ENCODE measurements at places on chromosomes 5 and 9.

GRCh38 chr9:26357803-26358344 is 534.7 kb downstream of the CAAP1 start:
- DNase-seq = no peak

DNA sequence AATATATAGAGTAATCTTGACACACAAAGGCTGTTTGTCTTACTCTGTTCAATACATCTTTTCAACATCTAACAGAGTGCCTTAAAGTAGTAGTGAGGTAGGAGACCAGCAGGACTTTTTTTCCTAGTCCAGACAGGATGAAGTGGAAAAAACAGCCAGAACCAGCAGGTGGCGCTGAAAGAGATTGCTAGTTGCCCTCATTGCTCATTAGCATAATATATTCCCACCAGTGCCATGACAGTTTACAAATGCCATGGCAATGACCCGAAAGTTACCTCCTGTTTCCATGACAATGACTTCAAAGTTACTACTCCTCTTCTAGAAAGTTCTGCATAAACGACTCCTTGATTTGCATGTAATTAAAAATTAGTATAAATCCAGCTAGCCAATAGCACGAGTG is 387.4 kb downstream of the ACTL7B start:
- DNase-seq = no peak

DNA sequence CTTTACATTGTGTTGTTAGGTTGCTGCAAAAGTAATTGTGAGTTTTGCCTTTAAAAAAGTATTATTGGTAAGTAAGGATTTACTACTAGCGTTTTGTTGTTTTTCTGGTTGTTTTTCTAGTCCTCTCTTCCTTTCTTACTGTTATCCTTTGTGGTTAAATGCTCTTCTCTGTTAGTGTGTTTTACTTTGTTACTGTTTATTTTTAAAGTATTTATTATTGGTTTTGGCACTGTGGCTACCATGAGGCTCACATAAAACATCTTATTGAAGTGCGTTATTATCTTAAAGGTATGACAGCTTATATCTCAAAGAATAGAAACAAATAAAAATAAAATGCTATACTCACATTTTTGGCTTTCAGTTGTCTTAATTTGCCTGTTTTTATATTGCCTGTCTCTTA is 17.6 kb downstream of the DMXL1 start:
- no peak for DNase-seq

DNA sequence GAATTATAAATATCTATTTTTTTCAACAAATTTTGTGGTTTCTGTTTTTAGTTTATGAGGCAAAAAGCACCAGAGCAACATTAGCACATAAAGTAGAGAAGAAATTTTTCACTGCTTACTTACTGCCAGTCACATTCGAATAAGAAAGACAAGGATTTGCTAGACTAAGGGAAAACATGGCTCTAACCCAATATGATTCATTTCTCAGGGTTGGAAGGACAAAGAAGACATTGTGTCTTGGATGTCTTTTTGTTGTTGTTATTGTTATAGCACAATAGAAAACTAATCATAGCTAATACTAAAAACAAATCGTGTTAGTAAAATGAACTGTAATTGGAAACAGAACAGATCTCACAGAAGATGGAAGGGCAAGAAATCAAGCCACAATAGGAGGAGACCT is 90.9 kb upstream of the SLCO6A1 start:
- no peak for DNase-seq

- no peak for DNase-seq
These were observed 53.5 kb downstream of the SUSD1 start for GRCh38 chr9:112121633-112122032.

DNA sequence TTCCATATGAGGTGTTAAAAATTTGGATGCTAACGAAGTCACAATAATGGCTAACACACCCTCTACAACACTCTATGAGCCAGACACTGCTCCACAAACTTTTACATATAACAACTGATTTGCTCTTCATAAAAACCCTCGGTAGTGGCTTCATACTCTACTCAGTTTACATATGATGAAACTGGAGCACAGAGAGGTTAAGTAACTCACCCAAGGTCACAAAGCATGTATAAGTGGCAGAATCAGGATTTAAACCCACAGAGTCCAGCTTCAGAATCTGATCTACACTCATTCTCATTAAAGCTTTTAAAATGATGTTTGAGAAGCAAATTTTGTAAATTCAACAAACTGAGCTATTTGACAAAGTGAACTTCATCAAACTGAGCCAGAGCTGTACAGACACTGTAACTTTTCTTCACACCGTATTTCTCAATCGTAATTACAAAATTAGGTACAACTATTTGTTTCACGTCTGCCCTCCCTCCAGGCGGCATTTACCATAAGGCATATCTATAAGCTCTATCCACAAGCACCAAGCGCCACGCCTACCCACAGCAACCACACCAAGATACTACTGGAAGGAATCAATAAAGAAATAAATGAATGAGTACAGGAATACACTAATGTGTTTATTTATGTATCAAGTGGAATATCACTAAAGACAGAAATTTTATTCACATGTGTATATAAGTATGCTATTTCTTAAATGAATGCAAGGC is 24.3 kb downstream of the TTC39B start:
- DNase-seq = no peak

- DNase-seq = no peak
These were observed 139.5 kb downstream of the MUSK start for GRCh38 chr9:110807956-110808598.

DNA sequence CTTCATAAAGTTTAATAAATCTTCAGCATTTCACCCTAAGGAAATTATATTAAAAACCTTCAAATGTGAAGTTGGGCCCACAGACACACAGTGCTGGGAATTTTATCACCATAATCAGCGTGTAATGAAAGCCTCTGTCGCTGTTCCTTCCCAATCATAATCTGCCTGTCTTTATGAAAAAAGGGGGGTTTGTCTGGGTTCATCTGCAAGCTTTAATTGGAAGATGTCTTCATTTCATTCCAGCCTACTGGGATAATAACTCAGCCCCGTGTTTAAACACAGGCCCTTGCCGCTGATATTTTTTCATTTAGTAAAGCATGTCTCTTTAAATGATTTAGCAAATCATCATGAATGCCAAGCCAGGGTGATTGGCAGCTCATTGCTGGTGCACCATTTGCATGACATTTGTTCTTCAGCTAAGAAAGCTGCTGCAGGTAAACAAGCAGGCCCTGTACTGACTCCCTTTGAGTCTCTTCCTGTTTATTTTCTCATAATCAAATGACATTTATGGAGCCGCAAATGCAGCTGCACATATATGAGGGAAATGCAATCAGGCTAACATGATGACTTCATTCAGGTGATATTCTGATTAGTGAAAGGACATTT is 362.9 kb upstream of the TLE4 start:
- DNase-seq = no peak

- no peak for DNase-seq
These were observed 15.9 kb upstream of the DUSP1 start for GRCh38 chr5:172786736-172787462.

GRCh38 chr5:139803978-139804377 is 8.4 kb downstream of the PSD2 start:
- no peak for DNase-seq

DNA sequence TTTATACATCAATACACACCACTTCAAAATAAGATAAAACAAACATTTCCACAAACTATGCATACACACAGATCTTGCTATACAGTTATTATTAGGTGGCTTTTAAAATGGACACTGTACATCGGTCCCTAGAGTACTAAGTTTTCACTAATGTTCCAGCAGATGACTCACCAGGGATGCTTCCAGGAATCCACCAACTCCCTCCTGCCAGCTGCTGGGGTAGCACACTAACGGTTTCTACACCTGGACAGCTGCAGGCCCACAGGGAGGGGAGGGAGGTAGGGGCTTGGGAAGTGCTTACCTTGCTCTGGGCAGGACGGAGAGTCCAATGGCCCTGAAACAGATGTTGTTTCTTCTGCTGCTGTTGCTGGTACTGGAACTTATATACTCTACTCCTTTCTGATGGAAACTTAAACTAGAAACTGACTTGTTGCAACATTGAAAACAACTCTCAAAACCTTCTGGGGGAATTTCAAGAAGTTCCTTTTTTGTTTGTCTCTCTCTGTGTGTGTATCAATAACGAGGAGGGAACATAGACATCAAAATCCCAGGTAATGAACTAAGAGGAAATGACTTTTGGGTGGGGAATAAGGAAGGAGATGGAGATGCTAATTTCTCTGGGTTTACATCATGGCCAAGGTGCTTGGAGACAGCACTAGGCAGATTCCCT is at the start of gene IL12B:
Gene IL12B (minus strand): TSS at position 357 of the 670 bp plus-strand sequence. CDS start 3,705 bp downstream, outside the sequence.
- no peak for DNase-seq

GRCh38 chr9:111759762-111760639 is 34.7 kb downstream of the SHOC1 start:
- DNase-seq = peak; percentile 18

- no peak for DNase-seq
These were observed 3.1 kb downstream of the OLFM1 start for GRCh38 chr9:135090547-135090946.

- DNase-seq = no peak
These were observed 16.1 kb downstream of the HNRNPH1 start for GRCh38 chr5:179607160-179607931.

- DNase-seq = no peak
These were observed 292.6 kb downstream of the MCTP1 start for GRCh38 chr5:94992325-94992724.

DNA sequence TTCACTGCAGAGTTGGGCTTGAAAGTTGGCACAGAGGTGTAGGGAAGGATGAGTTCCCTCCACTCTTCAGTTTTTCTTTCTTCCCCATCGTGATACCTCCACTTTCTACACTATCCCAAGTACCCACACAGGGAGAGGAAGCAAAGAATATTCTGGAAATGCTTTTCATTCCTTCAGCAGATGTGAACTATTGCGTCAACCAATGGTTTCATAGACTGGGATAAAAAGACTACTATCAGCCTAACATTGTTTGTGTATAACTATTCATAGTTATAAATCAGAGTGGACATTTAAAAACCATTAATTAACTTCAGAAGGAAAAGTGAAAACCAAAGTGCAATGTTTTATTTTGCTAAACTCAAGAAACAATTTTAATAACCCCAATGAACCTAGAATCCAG is 63.6 kb upstream of the MAMDC2 start:
- no peak for DNase-seq

- DNase-seq = no peak
These were observed 20.0 kb upstream of the ARSB start for GRCh38 chr5:79005151-79005550.

DNA sequence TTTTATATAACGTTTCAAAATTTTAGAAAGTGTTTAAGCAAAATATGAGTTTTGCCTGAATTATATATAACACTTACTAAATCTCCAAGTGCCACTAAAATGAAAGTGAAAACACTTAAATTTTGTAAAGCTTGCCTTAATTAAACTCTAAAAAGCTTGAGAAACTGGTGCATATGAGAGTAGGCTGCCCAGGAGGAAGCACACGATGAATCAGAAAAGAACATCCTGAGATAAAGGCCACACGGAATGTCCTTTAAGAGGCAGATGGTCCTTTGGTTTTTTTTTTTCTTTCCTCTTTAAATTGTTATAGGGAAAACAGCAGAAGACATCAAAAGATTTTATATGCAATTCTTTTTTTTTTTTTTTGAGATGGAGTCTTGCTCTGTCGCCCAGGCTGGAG is 60.3 kb downstream of the HABP4 start:
- no peak for DNase-seq

DNA sequence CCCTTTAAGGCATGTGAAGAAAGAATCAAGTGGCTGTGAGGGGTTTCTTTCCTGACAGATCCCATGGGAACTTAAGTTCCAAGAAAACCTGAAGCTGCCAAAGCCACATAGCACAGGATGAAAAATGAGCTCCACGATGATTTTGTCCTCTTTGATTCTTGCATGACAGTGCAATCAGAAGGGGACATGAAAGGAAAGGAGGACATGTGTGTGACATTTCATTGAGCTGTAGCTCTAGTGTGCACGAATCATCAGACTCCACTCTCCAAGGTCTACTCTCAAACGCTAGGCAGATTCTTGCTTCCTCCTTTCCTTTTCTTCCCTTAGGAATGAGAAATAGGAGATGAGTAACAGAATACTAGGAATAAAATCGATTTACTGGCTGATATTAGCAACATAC is 142.0 kb downstream of the ZNF608 start:
- DNase-seq = no peak

DNA sequence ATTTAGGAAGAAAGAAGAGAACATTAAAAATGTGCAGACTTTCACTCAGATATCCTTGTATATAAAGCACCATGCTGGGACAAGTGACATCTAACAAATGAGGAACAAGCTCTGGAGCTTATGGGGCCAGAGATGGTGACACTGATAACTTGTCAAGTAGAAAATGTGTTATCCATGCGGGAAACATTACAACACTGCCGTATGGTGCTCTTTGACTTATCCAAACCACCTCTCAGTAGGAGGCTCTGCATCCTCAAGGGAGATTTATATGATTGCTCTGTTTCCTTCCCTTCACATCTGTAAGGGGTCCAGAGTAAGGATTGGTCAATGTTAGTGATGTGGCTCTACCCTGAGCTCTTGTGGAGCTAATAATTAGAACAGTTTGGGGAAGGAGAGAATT is 23.5 kb downstream of the KCTD16 start:
- no peak for DNase-seq

DNA sequence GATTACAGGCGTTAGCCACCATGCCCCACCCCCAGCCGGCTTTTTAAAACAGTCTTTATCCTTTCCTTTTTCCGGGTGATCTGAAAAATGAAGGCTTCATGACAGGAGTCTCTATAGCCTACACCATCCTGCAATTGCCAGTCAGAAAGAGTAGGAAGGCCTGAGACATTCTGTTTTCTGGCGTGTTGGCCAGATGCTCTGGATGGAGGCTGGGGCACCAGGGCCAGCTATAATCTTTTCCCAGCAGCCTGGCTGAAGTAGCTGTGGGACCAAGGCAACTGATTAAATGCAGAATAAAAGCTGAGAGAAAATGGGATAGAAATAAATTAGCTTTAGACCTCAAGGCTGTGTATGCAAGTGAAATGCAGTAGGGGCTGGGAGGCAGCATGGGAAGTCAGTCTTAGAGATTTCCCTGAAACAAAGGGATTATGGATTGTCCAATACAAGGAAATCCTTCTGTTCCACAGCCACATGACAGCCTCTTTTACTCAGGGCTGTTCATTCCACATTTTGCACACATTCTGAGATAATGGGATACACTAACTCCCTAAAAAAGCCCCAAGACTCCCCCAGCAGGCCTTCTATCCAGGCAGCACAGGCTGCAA is 116.0 kb upstream of the LRRTM2 start:
- DNase-seq = no peak

- no peak for DNase-seq
These were observed 49.9 kb upstream of the PPP2CA start for GRCh38 chr5:134275822-134276221.

DNA sequence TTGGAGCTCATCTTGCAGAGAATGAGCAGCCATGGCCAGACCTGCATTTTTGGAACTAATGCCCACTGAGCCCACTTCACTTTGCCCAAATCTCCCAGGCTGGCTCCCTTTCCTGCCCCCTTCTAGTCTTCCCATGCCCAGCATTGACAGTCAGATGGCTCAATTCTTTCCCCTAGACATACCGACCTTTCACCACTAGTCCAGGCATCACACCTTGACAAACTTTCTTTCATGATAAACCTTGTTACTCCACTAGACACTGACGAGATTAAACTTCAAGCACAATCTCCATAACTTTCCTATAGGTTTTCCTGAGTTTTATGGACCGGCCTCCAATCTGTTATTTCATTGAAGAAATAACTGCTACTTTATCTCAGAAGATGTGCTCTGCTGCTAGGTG is 47.8 kb upstream of the RAI14 start:
- no peak for DNase-seq

- no peak for DNase-seq
These were observed at the start of gene SGCD for GRCh38 chr5:156326718-156327259. SGCD (plus strand) TSS chr5:156327164.

GRCh38 chr5:139975306-139975705 is 67.8 kb downstream of the NRG2 start:
- no peak for DNase-seq
